ENCODE measurements at places on chromosomes 1 and 21. TPM values are rescaled to one million over a fixed set of nuclear protein-coding genes. Genes with fewer than 3 reads are reported as not detected.

Gene ZCCHC17
- 28.5 TPM for total RNA-seq

Gene LAMC2
- 3.4 TPM for total RNA-seq

Gene IQCC
- 1.4 TPM for total RNA-seq

Gene PTPN22
- total RNA-seq = 4.7 TPM

Gene MAB21L3
- total RNA-seq = 0.03 TPM

Gene CSF1
- total RNA-seq = 53.5 TPM

Gene RGSL1
- not detected for total RNA-seq

Gene G0S2
- 7.8 TPM for total RNA-seq

Gene F13B
- not detected for total RNA-seq
